Stimulated activated CD8-positive, alpha-beta memory T cell treated with anti-CD3 and anti-CD28 coated beads, Interleukin-15, amount 100 ng/mL, for 1 hour (primary cell): ENCODE measurements at places on chromosomes 7 and 10.

DNA sequence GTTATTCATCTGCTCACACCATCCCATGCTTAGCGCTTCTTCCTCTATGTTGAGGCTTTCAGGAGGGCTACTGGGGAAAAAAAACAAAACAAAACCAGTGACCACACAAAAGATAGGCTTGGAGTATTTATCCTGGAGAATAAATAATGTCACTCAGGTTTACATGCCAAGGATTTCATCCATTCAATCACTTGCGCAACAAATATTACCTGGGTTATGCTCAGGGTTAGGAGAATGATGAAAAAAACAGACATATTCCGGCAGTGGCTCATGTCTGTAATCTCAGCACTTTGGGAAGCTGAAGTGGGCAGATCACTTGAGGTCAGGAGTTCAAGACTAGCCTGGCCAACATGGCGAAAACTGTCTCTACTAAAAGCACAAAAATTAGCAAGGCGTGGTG lies 3.3 kb upstream of the ELOVL3 start:
- no peak for DNase-seq

- DNase-seq, result no peak
Observed at GRCh38 chr10:63922468-63923284, 401.5 kb downstream of the REEP3 start.

GRCh38 chr10:108166401-108166800 lies 1001.9 kb upstream of the SORCS1 start:
- no peak for DNase-seq

GRCh38 chr10:116178086-116178605 lies 94.9 kb downstream of the GFRA1 start:
- DNase-seq, result no peak

- no peak for DNase-seq
Observed at GRCh38 chr7:35482231-35482630, 212.7 kb downstream of the HERPUD2 start.
